ENCODE measurements at places on chromosomes 11 and 22. TPM values are rescaled to one million over a fixed set of nuclear protein-coding genes. Genes with fewer than 3 reads are reported as not detected.

PYGM gene
- polyA plus RNA-seq = 2.4 TPM

MUC2 gene
- under 0.01 TPM for polyA plus RNA-seq

DDTL gene
- 0.98 TPM for polyA plus RNA-seq

CCDC89 gene
- 0.99 TPM for polyA plus RNA-seq

GRIA4 gene
- 1.2 TPM for polyA plus RNA-seq

DEUP1 gene
- 0.24 TPM for polyA plus RNA-seq

STK33 gene
- polyA plus RNA-seq = 36.0 TPM

PTPN5 gene
- polyA plus RNA-seq = 0.67 TPM

BUD13 gene
- 11.1 TPM for polyA plus RNA-seq

MSANTD2 gene
- 7.1 TPM for polyA plus RNA-seq

SCGB1D4 gene
- polyA plus RNA-seq = not detected

MOV10L1 gene
- polyA plus RNA-seq = not detected

CECR2 gene
- polyA plus RNA-seq = 0.37 TPM

PKNOX2 gene
- 2.0 TPM for polyA plus RNA-seq

PPP1CA gene
- polyA plus RNA-seq = 116 TPM

TYMP gene
- polyA plus RNA-seq = 90.3 TPM

B3GAT3 gene
- 5.9 TPM for polyA plus RNA-seq

P2RY6 gene
- polyA plus RNA-seq = 2.3 TPM

IL18 gene
- polyA plus RNA-seq = 5.3 TPM

NARS2 gene
- 33.3 TPM for polyA plus RNA-seq
